ENCODE measurements at places on chromosomes 13 and 19.

DNA sequence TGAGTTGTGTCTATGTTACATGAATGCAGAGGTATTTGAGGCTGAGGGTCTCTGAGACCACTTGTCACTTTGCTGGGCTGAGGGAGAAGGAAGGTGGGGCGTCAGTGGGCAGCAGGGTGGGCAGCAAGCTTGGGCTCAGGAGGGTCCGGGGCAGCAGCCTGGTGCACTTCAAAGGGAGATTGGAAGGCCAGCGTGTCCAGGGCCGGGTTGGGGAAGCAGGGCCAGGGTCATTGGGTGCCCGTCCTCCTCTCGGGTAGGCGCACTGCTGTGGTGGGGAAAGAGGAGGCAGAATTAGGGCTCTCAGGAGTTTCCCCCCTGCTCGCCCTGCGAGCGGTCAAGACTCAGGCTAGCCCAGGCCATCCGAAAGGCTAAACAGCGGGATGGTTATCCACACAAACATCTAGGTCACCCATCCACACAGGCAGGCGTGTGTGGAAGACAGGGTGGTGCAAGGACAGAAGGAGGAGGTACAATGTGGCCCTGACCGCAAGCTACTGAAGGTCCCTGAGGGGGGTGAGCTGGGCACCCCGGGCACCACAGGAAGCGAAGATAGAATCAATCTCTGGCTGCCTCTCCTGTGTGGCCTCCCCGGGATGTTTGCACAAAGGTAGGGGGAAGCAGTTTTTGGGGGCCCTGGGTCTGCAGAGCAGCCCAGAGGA, 37.7 kb downstream of the MYO9B start:
- DNase-seq = no peak

GRCh38 chr19:56687031-56687430, 15.5 kb upstream of the ZNF835 start:
- no peak for DNase-seq

DNA sequence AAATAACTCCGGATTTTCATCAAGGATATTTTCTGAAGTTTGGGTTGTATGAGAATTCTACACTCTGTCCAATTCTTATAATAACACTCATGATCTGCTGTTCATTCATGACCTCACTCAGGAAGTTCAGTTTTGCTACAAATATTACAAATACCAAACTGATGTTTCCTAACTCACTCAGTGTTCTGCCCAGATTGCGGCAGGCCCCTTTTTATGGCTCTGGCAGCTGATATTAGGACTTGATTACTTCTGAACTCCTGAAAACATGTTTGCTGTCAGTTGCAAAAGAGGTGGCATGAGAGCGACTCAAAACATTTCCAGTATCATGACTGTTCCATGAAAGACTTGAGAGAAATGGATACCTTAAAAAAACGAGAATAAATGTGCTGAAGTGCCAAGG, 188.0 kb downstream of the RGCC start:
- DNase-seq = no peak

DNA sequence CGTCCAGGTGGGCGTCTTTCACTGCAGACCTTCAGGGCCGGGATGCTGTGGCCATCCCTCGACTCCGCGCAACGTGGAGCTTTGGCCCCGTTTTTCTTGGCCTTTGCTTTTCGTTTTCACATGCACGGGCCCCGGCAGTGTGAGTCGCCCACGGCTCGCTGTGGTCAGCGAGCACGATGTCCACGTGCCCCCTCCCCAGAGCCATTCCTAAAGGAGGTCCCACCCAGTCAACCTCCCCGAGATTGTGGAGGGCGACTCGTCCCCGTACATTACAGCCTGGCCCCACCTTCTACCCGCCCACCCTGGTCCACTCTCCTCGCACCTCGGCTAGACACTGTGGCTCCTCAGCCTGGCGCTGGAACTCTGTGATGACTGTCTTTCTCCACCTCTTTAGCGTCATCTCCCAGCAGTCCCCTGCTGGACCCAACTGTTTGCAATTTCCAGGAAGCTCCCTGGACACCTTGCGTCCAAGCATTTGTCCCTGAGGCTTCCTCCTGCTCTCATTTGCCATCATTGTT, 405 bp downstream of the ZNF446 start:
- DNase-seq = peak; percentile 28

DNA sequence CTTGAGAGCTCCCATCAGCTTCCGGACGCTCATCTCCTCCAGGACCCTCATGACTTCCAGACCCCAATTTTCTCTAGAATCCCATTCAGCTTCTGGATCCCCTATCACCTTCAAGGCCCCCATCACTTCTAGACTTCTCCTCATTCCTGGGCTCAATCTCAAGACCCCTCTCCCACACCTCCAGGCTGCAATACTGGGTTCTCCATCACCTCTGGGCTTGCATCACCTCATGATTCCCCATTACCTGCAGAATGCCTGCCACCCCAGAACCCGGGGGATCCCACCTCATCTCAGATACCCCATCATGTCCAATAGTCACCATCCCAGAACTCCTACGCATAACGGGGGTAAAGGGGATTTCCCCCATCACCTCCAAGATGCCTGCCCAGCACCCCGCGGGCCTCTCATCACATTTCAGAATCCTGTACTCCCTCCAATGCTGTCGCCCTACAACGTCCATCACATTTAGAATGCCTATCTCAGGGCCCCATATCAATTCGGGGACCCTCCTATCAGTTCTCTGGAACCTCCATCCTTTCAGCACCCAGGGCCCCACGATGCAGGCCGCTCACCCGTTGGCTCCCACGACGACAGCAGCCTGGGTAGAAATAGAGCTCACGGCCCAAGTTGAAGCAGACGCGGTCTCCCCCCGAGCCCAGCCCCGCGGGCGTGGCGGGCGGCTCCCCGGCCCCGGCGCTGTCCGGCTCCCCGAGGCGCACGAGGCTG, 738 bp downstream of the DMWD start:
- no peak for DNase-seq

DNA sequence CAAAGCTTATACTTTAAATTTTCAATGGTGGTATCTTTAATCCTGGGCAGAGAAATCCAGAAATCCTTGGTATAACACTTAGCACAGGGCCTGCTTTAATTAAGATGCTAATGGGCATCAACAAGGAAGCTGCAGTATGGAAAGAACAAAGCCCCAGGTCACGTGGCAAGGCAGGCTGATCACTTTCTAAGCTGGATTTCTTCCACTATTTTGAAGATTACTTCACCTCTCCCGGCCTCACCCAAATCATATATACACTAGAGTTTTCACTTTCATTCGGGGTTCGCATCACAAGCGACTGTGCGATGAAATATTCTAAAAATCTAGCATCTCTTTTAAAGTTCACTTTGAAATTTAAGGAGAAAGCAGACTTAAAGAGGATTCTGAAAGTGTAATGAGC, 71.8 kb downstream of the STARD13 start:
- DNase-seq = peak; percentile 59

Measured in cardiac muscle cell (in vitro differentiated cells and primary cell).